ENCODE measurements at places on chromosomes 6 and 20.
A peak's percentile ranks its signal among the peaks of the same experiment; 100 is the strongest.

- no peak for DNase-seq
Measured at GRCh38 chr20:46333161-46333991, 25.1 kb upstream of the CDH22 start.

DNA sequence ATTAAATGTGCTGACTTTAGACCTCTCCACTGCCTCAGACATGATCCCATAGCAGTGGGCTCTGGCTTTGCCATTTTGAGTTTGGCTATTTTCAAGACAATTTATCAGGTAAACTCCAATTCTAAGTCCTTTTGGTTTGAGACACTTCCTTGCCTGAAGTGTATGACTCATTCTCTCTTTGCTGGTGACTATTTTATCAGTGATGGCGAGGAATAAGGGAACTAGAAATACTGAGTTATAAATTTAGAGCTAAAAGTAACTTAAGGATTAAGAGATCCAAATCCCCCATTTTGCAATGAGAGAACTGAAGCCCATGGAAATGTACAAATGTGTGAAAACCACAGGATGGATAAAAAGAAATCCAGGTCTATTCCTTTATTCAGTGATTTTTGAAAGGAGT, 30.9 kb upstream of the CD83 start:
- no peak for DNase-seq

DNA sequence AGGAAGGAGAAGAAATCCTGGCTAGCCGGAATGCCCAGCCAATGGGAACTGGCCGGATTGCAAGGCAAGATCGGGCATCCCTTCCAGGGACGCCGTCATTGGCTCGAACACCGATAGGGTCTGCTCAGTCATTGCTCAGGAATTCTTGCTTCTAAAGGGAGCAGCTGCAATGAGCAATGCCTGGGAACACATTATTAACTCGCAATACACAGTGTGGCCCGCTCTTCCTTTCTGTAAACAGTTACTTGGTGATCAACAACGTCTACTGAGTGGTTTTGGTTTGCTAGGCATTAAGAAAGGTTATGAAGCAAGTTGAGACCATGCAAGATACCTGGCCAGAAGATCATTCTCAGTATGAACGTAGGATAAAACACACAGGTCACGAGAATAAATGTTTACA, 165.4 kb upstream of the CITED2 start:
- no peak for DNase-seq

- DNase-seq = no peak
Measured at GRCh38 chr6:1586861-1587450, 22.8 kb upstream of the FOXC1 start.

DNA sequence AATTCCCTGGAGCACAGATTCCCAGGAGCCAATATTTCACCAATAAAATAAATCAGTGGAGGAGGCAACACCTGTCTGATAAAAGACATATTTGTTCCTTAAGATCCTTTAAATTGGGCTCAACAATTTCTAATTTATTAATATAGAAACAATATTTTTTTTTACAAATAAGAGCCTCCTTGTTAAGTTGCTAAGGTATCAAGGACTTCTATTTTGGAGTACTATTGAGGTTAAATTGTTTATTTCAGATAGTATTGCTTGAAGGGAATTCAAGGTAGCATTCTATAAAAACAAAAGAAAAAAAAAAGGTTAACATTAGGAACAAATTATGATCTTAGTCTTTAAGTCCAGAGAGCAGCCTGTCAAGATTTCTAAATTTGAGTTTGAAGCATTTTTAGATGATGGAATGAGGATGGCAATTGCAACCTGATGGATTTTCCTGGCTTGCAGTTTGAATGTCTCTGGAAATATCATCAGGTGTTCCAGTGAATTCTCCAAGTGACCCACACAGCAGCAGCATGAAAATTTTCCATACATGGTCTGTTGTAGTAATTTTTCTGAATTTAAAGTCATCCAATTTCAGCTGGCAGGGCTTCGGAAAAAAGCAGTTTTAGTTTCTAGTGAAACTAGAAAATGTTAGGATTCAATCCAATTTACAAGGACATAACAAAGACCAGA, 19.3 kb upstream of the NCR2 start:
- DNase-seq = peak; percentile 28

DNA sequence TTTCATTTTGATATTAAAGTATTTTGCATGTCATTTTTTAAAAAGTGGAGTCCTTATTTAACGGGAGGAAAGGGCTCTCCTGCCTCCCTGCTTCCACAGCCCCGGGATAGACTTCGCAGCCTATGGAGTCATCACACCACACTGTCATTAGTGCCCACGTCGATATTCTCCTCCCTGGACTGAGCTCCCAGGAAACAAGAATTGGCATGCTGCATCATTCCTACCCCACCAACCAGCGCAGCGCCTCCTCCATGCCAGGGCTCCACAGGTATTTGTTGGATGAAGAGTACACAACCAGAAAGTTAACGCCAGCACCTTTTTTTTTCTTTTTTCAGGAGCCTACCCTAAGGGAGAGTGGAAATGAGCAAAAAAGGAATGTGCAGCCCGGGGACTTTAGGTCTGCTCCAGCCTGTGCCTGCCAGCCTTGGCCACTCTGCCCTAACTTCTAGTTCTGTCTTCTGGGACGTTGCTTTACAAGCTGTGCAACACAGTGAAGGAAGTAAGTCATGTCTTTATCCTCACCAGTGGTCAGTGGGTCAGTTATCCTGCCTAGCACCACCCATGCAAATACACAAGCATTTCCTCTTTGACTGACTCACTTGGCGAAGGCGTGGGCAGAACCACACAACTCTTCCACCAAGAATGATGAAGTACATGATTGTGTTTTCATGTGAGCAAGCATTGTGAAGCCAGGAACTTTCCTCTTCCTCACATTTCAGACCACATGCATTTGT, 180.7 kb upstream of the UST start:
- no peak for DNase-seq

- DNase-seq = no peak
Measured at GRCh38 chr20:43383026-43383795, 74.5 kb upstream of the SRSF6 start.

DNA sequence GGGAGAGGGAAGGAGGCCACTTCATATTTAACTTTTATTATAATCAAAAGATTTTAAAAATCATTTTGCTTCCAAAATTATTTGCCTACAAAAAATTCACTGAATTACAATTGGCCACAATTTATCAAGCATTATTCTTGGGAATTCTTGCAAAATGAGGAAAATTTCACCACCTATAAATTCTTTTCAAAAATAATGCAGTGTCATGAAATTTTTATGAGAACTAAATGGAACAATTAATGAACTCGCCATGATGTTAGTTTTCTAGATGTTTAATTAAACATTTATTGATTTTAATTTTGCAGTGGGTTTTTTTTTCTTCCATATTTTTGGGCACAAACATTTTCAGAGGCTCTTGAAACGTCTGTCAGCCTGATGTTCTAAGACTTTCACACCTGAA, 5.8 kb upstream of the ZBP1 start:
- no peak for DNase-seq

DNA sequence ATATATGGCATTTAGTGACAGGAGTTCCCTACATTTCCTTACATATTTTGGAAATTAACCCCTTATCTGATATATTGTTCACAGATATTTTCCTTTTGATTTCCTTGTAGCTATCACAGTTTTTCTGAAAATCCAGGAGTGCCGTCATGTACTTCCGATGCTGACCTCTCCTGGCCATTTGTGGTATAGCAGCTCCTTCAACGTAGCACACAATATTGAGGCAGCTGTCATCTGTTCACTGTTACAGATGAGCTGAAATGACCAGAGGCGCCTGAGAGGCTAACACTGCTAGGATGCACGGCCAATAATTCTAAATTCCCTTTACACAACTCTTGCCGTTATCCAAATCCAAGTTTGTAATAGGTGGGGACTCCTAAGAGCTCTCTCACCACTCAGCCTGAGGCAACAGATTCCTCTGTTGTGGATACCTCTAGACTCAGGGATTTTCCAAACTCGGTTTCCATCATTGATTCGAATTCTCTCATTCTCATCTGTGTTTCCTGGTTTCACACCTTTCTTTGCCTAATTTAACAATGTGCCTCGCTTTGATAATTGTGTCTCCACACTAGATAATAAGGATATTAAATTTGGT, 53.0 kb downstream of the MMUT start:
- peak; percentile 11 for DNase-seq

- no peak for DNase-seq
Measured at GRCh38 chr20:62370115-62370806, 3.1 kb upstream of the LAMA5 start.

DNA sequence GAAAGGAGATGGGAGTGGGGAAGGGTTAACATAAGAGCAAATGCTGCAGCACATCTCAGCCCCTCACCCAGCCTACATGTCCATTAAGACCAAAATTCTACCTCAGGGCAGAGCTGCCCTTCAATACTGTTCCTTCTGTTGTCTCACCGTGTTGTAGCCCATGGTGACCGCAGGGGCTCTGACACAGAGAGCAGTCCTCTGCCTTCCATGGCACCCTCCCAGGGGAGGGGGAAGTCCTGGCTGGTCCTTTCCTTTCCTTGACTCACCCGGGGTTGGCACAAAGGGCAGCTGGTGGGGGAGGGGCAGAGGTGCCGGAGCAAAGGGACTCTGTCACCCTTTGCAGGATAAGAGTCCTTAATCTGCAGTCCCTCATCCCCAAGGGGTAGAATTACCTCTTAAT, 15.2 kb downstream of the NKX2-2 start:
- DNase-seq = no peak

GRCh38 chr6:148932731-148933130, 185.9 kb downstream of the UST start:
- DNase-seq = no peak

- DNase-seq = no peak
Measured at GRCh38 chr20:59661153-59661552, 56.8 kb downstream of the PHACTR3 start.

DNA sequence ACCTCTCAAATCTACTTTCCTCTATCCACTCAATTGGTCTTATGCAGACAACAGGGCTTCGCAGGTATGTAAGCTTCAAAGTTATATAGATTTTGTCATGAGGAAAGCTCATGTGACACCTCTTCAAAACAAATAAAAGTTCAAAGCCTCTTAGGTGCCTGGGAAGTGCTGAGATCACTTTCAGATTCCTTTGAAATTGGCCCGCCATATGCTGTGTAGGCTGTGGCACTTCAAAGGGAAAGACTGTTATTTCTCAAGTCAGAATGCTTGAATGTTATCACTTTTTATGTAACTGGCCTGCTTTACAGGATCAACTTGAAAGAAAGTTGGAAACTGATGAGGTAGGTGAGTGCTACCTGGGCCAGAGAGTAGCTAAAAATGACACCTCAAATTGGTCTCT, 67.1 kb upstream of the GFRAL start:
- DNase-seq = no peak

GRCh38 chr6:163759542-163759941, 345.0 kb downstream of the QKI start:
- no peak for DNase-seq

DNA sequence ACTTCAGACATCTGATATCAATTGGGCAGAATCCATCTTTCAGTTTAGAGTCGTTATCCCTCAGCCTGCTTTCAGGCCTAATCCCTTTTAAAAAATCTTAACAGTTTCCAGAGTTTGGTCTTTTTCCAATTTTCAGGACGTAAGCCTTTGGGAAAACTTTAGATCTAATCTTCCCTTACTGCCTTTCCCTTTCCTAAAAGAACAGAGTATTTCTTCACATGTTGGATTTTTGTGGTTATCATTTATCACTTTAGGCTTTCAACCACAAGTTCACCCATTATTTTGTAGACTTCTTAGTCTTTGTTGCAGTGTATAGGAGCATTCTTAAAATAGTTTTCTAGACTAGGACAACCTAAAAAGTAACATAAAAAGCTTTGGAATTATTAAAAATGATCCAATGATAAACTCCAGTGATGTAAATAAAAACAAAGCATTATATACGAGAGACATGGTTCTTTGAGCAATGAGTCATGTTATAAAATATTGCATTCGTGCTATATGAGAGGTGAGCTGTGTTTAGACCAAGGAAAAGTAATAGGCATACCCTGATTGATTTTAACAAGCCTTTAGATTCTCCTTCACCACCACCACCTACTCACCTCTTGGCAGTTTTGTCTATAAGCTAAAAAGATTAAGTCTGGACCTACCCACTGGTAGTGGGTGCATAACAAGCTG, 90.4 kb upstream of the MCHR2 start:
- no peak for DNase-seq

DNA sequence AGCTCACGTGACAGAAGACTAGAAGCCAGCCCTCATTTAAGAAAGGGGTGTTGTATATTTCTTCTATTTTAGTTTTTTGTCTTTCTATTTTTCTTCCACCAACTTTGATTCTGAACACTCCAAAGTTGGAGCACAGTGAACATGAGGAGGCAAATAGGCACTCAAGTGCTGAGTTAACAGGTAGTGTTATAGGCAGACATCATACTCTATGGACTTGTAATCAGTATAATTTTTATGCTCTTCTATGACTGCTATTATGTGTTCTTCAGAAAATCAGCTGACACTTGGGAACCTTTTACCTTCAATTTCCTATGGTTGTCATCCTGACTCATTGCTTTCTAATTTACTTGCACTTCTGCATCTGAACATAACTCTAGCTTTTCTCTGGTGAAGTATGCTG, 396.3 kb upstream of the EYS start:
- DNase-seq = no peak

- no peak for DNase-seq
Measured at GRCh38 chr6:147510929-147511590, 2.6 kb downstream of the SAMD5 start.

- DNase-seq = no peak
Measured at GRCh38 chr20:44896583-44896982, 11.1 kb downstream of the YWHAB start.

- DNase-seq = no peak
Measured at GRCh38 chr20:38226553-38226952, 34.0 kb downstream of the KIAA1755 start.

DNA sequence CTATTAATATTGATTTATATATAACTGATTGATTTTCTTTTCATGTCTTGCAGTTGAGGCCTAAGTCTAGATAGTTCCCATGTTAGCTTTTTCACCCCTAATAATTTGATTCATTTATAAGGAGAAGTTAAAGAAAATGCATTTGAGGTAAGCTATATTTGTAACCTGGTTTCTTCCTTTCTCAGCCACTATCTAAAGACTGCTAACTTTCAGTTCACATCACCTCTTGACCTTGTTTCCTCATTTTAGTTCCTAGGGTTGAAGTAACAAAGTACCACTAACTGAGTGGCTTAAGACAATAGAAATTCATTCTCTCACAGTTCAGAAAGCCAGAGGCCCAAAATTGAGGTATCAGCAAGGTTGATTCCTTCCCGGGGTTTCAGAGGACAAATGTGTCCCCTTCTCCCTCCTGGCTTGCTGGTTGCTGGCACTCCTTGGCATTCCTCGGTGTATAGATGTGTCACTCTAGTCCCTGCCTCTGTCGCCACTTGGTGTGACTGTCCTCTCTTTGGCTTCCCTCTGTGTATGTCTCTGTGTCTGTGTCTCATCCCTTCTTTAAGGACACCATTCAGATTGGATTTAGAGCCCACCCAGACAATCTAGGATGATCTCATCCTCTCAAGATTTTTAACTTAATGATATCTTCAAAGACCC, 55.9 kb upstream of the C20orf144 start:
- no peak for DNase-seq
